ENCODE measurements at places on chromosomes 7 and 10.

GRCh38 chr7:137694405-137694804 lies 152.4 kb downstream of the DGKI start:
- no peak for DNase-seq

DNA sequence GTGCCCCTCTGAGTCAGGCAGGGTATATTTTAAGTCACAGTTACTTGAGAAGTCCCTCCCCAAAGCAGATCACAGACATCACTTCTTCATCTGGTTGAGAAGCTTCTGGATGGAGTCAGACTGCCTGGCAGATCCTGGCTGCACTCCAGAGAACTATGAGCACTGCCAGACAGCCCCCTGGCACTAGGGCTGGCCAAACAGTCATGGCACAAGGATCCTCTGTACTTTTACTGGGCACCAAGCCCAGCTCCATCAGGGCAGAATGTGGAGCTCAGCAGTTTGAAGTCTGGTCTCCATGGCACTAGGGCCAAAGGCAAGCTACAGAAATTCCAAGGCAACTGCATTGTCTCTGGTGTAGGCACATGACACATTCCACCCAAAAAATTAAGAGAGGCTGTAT lies 162.1 kb downstream of the NRG3 start:
- no peak for DNase-seq

DNA sequence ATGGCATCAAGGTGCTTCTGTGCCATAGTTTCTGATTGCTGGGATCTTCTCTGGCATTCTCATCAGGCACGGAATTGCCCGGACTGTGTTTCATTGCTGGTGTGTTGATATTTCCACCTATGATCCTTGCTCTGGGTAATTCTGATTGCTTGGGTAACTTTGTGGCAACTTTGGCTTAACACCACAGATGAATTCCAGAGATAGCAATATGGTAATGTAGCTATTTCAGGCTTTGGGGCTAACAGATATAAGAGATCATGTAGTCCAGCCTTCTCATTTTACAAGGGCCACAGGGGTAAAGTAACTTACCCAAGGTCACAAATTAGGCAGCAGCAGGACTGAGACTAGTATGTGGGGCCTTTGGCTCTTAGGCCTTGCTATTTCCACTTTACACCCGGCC lies 53.9 kb upstream of the PLPP4 start:
- no peak for DNase-seq

DNA sequence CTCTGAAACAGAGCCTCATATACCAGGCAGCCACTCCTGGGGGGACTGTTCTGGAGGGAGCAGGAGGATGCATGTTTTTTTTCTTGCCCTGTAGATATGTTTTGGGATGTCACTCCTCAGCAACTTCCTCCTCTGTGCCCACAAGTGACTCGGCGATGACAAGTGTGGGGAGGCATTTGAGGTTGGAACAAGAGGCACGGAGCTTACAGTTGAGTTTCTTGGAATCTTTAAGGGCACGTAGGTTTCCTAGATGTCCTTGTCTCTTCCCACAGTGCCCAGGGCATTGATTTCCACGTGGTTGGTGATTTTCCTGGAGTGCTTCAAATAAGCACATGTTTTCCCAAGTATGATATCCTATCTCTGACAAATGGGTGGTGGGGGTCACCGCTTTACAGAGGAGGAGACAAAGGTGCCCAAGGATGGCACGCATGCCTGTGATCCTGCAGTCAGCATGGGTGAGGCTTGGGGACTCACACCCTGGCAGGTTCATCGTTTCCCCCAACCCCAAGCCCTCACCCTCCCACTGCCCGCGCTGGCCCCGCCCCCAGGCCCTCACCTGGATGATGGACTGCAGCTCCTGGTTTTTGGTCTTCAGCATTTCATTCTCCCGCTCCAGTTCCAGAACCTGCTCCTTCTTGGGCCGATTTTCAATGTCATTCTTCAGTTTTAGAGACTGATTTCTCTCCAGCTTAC lies 95.2 kb upstream of the GNA12 start:
- DNase-seq, result no peak

- peak; percentile 60 for DNase-seq
Observed at GRCh38 chr7:151081170-151082101, 827 bp upstream of the FASTK start.

- DNase-seq, result no peak
Observed at GRCh38 chr10:22557321-22557720, 157.1 kb downstream of the PIP4K2A start.
